Upper lobe of right lung (tissue), 1 donor: ENCODE measurements at places on chromosomes 7 and 10. TPM values are rescaled to one million over a fixed set of nuclear protein-coding genes. Genes with fewer than 3 reads are reported as not detected.

GRCh38 chr7:19397911-19398310 lies 252.7 kb upstream of the FERD3L start:
- no peak overlapping the region for H3K27ac ChIP-seq
- no peaks in the 10 kb centered on the region for H3K36me3 ChIP-seq
- no peak overlapping the region for H3K4me3 ChIP-seq
- DNase-seq, result no peak

PLXDC2 gene
- 129 TPM for total RNA-seq

GRCh38 chr10:121791761-121792160 lies 136.1 kb downstream of the ATE1 start:
- no peaks in the 10 kb centered on the region for H3K27me3 ChIP-seq
- DNase-seq, result no peak
- peaks cover 9% of the 10 kb centered on the region for H3K36me3 ChIP-seq
- no peaks in the 10 kb centered on the region for H3K4me1 ChIP-seq

DNA sequence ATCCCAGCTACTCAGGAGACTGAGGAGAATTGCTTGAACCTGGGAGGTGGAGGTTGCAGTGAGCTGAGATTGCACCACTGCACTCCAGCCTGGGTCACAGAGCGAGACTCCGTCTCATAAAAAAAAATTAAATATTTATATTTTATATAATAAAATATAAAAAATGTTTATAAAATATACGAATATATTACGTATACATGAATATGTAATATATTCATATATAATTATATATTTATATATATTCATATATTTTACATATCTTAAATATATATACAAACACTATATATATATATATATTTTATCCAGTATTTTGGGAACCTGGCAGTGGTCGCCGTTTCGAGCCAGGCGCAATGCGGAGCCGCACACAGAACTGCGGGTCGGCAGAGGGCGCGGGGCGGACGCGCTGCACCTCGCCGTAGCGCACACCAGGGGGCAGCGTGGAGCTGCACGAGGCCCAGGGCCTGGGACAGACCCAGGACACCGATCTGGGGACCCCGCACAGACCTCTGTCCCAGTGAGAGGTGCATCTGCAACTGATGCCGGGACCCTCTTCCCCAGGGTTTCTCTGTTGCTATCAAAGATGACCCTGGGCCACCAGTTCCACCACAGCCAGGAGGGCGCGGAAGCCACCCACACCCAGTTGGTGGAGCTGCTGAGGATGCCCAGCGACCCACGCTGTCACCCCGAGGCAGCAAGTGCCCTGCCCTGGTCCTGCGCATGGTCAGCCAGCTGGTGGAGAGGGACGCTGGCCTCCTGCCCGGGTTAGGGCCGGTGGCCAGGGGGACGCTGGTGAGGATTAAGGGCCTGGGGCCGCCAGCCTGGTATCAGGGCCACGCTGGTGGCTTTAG lies 22.7 kb downstream of the AP5Z1 start:
- no peak for DNase-seq
- H3K36me3 ChIP-seq, result no peaks in the 10 kb centered on the region
- H3K4me1 ChIP-seq, result no peaks in the 10 kb centered on the region

GRCh38 chr10:13859979-13860654 lies 273.4 kb downstream of the PRPF18 start:
- no peak overlapping the region for H3K4me3 ChIP-seq
- no peak overlapping the region for H3K27ac ChIP-seq
- H3K4me1 ChIP-seq, result no peaks in the 10 kb centered on the region
- no peaks in the 10 kb centered on the region for H3K27me3 ChIP-seq

GRCh38 chr10:103926722-103927319 lies 8.8 kb upstream of the STN1 start:
- H3K36me3 ChIP-seq, result no peaks in the 10 kb centered on the region
- H3K4me3 ChIP-seq, result no peak overlapping the region
- H3K27ac ChIP-seq, result no peak overlapping the region

RBM17 gene
- 92.5 TPM for total RNA-seq

GRCh38 chr10:103679096-103679790 lies 176.1 kb downstream of the SH3PXD2A start:
- H3K27me3 ChIP-seq, result no peaks in the 10 kb centered on the region
- no peaks in the 10 kb centered on the region for H3K36me3 ChIP-seq
- H3K4me3 ChIP-seq, result no peak overlapping the region
- peaks cover 24% of the 10 kb centered on the region for H3K4me1 ChIP-seq

- DNase-seq, result no peak
- H3K27ac ChIP-seq, result no peak overlapping the region
- no peak overlapping the region for H3K4me3 ChIP-seq
- H3K4me1 ChIP-seq, result no peaks in the 10 kb centered on the region
- H3K27me3 ChIP-seq, result no peaks in the 10 kb centered on the region
These were observed 58.0 kb downstream of the ORC5 start for GRCh38 chr7:104149822-104150221.

DNA sequence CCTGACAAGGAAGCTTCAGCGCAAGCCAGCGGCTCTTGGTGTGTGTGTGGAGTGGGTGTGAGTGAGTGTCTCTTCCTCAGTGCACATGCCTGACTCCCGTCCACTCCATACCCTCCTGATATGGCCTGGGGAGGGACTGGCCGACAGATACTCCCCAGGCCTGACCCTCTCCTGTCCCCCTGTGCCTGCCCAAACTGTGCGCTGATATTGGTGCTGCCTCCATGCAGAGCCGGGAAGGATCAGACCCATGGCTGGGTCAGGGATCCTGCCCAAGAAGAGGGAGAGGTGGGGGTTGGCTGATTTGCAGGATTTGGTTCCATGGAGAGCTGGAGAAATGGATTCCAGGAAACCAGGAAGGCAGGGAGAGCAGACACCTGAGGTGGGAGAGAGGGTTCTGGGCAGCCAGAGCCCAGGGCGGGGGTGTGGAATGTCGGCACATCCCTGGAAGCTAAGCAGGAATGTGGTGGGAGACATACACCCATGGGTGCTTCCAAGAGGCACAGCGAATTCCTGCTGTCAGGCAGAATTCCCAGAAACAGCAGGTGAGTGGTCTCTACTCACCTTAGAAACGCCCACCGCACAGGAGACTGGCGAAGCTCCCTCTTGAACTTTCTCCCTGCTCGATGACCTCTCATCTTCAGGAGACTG lies 6.3 kb downstream of the CALML5 start:
- no peak overlapping the region for H3K27ac ChIP-seq
- no peaks in the 10 kb centered on the region for H3K36me3 ChIP-seq
- H3K27me3 ChIP-seq, result no peaks in the 10 kb centered on the region
- no peak overlapping the region for H3K4me3 ChIP-seq
- peak; percentile 43 for DNase-seq
- no peaks in the 10 kb centered on the region for H3K4me1 ChIP-seq

DNA sequence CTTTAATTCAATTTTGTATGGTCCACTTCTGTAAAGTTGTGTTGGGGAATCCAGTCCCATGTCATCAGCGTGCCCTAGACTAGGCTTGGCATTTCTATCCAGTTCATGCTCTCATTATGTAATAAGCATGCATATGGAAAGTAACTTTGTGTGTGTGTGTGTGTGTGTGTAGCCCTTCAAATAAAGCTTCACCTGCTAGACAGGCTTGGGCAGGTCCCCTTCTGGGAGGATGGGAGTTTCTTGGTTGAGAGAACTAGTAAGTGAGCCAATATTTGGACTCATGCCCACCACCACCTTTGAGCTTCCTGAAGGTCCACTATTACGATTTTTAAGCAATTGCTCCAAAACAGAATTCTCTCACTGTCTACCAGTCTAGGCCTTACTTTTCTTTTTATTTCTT lies 6.9 kb downstream of the BZW2 start:
- peaks cover 6% of the 10 kb centered on the region for H3K4me1 ChIP-seq
- H3K36me3 ChIP-seq, result no peaks in the 10 kb centered on the region
- no peak overlapping the region for H3K4me3 ChIP-seq
- no peak for DNase-seq
- no peaks in the 10 kb centered on the region for H3K27me3 ChIP-seq
